Ovary (tissue), 10 donors: ENCODE measurements at places on chromosomes 2 and 18.

- DNase-seq: no peak
Observed at GRCh38 chr2:190859347-190860297, 21.0 kb upstream of the GLS start.

GRCh38 chr2:212327171-212327809, 211.3 kb downstream of the ERBB4 start:
- DNase-seq: no peak

DNA sequence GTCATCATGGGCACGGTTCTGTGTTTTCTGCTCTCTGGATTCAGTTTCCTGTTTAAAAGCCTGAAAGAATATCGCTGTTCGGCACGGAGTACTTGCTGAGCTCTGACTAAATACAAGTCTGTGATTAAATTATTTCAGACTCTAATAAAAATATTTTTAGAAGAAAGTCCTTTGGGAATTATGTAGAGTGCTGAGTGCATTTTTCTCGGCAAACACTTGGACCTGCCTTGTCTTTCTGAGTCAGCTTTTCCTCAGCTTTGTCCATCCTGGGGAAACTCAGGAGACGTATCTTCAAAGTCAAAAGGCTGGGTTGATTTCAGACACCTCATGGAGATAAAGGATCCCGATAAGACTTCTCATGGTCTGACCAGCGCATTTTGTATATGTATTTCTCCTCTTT, 45.9 kb downstream of the IL1R2 start:
- no peak for DNase-seq

- no peak for DNase-seq
Observed at GRCh38 chr2:134739879-134740301, 21.1 kb upstream of the TMEM163 start.

DNA sequence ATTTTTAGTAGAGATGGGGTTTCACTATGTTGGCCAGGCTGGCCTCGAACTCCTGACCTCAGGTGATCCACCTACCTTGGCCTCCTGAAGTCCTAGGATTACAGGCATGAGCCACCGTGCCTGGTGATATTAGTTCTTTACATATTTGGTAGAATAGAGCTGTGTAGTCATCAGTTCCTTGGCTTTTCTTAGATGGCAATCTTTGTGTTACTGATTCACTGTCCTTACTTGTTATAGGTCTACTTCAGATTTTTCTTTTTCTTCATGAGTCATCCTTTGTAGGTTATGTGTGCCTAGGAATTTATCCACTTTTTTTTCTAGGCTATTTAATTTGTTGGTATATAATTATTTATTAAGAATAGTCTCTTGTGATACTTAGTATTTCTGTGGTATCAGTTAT, 30.3 kb upstream of the ZSWIM2 start:
- DNase-seq: no peak

DNA sequence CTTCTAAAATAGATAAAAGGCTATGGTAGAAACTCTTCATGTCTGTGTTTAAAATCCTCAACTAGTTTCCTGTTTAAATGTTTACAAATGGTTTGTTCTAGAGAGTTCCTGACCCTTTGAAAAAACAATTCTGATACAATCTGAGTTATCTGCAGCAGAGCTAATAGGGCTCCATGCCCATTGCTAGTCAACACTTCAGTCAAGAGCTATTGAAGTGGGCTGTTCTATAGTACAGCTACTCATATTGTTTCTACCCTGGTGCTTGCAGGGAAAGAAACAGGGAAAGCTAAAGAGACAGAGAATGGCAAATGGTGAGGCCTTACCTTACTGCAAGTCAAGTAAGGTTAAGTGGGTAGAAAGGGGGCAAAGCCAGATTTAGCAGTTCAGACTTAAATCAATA, 112.3 kb upstream of the CAVIN2 start:
- DNase-seq: no peak

DNA sequence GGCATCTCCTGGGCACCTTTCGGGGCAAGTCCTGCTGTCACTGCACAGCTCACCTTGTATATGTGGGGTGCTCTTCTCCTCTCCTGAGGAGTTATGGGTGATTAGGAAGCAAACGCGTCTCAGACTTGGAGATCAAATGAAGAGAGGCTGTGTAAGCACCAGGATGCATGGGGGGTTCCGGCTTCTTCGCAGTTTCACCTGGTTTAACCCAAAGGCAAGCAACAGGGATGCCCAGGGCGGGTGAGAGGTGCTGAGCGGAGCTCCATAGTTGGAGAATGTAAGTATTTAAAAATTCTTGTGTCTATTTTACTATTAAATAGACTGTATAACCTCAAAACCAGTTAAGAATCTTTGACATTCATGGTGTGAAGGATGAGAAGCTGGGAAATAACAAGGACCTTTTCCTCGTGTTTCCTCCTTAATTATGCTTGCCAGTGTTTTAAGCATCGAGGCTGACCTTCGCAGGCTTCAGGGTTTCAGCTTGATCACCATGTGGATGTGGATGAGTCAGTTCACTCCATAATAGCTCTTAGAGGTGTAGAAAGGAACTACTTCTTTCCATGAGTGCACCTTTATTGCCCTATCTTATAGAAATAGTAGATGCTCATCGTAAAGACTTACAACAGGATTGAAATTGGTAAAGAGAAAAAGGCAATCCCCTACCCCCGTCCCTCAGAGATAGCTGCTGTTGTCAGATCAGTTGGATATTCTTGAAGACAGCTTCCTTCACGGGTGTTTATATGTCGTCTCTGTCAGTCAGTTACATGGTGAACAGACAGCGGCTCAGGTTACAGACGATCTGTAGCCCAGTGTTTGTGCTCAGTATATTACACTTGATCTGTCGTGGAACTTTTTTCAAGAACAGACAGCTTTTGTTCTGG, 201.1 kb downstream of the AGAP1 start:
- no peak for DNase-seq

GRCh38 chr18:63112706-63113105, 206.9 kb downstream of the BCL2 start:
- DNase-seq: no peak

DNA sequence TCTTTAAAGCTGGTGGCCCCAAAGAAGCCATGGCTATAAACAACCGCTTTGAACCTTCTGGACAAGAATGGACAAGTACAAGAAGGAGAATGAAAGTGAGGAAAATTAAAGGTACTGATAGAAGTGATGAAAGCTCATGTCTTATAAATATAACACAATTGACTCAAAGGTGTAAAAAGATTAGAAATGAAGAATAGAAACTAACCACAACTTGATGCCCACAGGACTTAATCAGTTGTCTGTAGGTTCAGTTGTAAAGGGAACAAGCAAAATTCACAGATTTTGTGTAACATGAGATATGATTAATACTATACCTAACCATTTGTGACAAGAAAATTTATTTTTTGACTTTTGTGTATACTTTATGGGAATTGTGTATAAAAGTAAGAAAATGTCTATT, 135.7 kb downstream of the NUP35 start:
- no peak for DNase-seq

- DNase-seq: no peak
Observed at GRCh38 chr2:135121016-135121657, 69.0 kb downstream of the RAB3GAP1 start.

DNA sequence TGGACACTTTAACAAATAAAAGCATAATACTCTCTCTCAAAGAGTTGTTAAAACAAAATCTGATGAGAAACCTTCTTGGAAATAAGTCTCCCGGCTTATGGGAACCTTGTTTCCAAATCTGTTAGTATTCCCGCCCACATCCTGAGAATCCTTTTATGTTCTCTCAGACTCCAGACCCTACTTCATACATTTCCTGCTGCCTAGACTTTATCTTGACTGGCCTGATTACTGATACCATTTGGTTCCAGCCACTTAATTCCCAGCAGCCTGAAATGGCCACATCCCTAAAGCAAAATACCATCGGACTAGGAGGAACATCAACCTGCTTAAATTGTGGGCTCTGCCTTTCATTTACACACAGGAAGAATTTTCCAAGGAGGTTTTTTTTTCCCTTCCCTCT, 79.1 kb upstream of the CYP1B1 start:
- DNase-seq: no peak

DNA sequence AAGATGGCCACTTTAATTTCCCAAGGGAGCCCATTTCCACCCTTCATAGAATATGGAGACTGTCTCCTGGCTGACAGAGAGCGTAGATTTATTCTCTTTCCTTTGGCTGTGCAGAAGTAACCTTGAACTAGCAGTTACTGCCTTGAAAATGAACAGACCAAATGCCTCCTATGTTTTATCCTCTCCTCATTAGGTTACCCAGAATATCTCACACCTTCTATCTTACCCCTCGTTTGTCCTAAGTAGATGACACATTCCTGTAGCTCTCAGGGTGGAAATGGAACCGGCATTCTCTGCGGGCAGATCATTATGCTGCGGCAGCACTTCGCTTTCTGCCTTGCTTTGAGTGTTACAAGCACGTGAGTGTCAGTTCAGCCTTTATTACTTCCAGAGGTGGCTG, 336.5 kb downstream of the DCDC2C start:
- no peak for DNase-seq

DNA sequence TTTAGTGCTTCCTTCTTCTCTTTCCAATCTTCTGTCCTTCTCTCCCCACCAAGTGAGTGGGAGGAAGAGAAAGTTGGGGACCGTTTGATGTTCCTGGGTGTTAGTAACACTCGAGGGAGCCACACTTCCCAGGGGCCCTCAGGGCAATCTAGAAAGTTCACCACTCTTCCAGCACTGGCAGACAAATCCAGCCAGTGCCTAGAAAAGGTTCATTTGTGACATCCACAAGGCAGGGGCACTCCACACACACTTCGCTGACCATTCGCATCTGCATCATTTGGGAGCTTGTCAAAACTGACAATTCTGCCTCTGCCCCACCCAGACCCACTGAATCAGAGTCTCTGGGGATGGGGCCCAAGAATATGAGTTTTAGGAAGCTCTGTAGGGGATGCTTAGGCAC, 86.8 kb upstream of the ST3GAL5 start:
- no peak for DNase-seq

- no peak for DNase-seq
Observed at GRCh38 chr2:192783643-192784042, 588.9 kb upstream of the TMEFF2 start.

DNA sequence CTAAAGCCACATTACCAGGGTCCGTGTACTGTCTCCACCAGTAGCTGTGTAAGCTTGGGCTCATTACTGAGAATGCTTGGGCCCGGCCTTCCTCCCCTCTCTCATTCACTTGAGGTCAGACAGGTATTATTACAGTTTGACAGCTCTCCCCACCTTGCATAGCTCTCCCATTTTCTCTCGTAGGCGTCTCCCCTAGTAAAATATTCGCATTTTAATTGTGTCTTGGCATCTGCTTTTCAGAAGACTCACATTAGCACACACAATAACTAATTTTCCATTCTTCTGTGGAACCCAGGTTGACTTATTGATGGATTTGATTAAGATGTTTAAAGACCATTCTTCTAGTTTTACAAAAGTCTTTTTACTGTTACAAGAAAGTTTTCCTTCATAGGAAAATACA, 71.1 kb upstream of the CYP20A1 start:
- no peak for DNase-seq

GRCh38 chr2:43540021-43540779, 55.6 kb downstream of the THADA start:
- peak; percentile 67 for DNase-seq

GRCh38 chr2:167510071-167510759, 621.9 kb downstream of the XIRP2 start:
- no peak for DNase-seq

- no peak for DNase-seq
Observed at GRCh38 chr2:74577448-74577847, 22.9 kb downstream of the DOK1 start.

DNA sequence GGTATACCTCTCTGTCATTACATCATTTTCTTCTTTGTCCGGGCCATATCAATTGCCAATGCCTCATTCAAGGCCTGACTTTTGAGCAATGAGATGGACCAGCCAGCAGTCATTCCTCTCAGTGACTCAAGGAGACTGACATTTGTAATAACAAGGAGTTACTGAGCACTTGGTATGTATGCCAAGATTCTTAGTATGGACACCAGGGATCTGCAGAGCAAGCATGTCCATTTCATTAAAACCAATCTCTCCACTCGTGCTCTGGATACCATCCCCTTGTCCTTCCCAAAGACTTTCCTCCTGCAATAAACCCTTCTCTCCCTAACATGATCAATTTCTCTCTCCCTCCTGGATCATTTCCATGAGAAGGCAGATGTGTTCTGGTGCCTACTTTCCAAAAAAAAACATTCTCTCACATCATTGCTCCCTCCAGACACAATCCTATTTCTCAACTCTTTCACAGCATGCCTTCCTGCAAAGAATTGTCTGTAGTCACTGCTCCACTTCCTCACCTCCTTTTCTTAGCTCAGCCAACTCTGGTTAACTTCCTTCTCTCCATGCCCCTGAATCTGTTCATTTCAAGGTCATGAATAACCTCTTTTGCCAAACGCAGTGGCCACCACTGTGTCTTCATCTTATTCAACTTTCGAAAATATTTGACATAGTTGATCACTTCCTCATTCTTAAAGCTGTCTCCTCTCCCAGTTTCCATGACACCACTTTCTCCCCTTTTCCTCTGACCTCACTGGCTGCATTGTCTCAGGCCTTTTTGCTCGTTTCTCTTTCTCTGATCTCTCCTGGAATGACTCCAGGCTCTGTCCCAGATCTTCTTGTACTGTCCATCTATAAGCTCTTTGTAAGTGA, 102.8 kb upstream of the CYP1B1 start:
- peak; percentile 36 for DNase-seq

DNA sequence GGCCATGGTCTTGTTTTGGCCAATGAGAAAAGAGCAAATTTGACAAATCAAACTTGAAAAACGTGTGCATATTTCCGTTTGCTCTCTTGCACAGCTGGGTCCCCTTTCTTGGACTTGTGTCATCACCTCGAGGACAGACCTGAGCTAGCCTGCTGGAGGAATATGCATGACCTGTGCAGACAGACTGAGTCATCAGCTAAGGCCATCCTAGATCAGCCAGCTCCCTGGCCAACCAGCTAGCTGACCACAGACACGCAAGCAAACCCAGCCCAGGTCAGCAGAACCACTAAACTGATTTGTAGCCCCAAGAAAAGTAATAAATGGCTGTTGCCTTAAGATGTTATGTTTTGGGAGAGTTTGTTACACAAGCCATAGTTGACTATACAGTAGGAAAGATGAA, 61.3 kb upstream of the PAX3 start:
- no peak for DNase-seq

GRCh38 chr2:98458667-98459380, 14.2 kb downstream of the INPP4A start:
- DNase-seq: no peak

DNA sequence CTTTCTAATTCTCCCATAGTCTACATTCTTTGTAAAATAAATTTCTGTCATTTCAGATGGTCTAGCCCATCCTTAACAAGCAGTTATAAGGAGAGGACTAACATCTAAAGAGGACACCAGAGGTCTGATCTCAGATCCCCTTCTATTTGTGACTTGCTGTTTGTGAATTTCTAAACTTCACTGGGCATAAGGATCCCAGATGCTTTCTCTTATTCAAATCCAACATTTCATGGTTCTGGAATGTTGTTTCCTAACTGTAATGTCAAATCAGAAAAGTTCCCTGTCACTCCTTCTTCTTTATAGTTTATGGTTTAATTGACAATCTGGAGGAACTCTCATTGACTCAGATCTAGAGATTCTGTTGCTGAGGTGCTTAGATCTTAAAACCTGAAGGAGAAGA, 430.2 kb downstream of the MEIS1 start:
- no peak for DNase-seq

- no peak for DNase-seq
Observed at GRCh38 chr2:216346781-216347180, 25.5 kb downstream of the MARCHF4 start.
